ENCODE measurements at places on chromosomes 13 and 19.

GRCh38 chr13:36344886-36345437, 1.2 kb downstream of the SPART start:
- no peak for DNase-seq

DNA sequence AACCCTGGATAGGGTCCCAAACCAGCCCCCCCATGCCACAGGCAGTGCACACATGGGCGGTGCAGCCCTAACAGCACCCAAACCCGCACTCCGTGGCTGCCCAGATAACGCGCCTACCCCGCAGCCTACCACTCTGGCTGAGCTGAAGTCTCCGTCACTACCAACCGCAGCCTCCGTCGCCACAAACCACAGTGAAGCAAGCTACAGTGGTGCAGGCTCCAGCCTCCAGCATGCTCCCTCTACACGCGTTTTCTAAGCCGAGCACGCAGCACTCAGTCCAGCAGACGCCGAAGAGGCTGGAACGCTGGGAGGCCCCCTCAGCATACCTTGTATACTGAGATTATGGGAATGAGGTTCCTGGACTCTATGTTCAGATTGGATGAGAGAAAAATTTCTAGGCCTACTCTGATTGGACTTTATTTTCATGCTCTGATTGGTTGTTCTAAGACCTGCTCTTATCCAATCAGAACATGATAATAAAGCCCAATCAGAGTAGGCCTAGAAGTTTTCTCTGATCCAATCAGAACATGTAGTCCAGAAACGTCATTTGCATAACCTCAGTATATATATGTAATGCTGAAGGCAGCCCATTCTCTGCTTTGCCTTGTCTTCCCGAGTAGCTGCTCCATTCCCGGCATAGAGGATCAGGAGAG, 56.7 kb upstream of the C1QTNF9B start:
- no peak for DNase-seq

DNA sequence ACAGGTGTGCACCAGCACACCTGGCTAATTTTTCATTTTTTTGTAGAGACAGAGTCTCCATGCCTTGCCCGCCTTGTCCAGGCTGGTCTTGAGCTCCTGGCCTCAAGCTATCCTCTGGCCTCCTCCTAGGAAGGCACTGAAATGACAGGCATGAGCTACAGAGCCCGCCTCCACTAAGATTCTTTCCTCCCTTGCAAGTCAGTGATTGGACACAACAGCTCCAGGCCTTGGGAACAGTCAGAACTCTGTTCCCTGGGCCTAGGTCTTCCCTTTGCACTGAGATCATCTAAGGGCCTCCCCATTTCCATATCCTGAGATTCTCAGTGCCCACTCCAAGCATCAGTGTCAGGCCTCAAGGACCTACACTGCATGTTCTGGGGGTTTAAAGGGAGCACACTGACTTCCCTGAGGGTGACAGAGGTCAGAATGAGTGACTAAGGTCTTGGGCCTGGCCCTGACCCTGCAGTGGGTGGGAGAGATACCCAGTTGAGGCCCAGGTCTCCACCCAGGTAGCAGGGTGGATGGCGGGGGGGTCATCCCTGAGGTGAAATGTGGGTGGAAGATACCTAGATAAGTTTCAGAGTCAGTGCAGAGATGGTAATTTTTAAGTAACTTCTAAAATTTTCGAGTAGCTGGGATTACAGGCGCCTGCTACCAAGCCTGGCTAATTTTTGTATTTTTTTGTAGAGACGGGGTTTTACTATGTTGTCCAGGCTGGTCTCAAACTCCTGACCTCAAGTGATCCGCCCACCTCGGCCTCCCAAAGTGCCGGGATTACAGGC, 17.3 kb upstream of the ERCC1 start:
- DNase-seq, result no peak

GRCh38 chr19:35117116-35117515, 1.5 kb downstream of the FXYD3 start:
- DNase-seq, result no peak

DNA sequence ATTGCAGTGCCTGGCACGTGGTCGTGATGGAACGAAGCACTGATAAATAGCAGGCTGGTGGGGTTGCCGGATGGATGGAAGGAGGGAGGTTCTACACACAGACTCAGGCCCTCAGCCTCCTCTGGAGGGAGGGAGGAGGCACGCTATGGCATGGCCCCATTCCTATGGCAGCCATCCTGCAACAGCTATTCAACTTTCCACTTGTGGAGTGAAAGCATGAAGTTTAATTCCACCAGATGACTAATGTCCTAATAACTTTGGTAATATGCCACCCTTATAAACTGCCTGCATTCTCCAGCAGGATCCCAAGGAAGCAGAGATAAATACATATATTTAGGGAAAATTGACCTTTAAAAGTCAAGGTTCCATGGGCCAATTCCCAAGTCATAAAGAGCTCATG, 92.4 kb downstream of the KL start:
- no peak for DNase-seq

GRCh38 chr13:46100191-46100815, 4.5 kb downstream of the CPB2 start:
- no peak for DNase-seq

GRCh38 chr19:16326401-16327168, 2.0 kb downstream of the KLF2 start:
- DNase-seq, result no peak

DNA sequence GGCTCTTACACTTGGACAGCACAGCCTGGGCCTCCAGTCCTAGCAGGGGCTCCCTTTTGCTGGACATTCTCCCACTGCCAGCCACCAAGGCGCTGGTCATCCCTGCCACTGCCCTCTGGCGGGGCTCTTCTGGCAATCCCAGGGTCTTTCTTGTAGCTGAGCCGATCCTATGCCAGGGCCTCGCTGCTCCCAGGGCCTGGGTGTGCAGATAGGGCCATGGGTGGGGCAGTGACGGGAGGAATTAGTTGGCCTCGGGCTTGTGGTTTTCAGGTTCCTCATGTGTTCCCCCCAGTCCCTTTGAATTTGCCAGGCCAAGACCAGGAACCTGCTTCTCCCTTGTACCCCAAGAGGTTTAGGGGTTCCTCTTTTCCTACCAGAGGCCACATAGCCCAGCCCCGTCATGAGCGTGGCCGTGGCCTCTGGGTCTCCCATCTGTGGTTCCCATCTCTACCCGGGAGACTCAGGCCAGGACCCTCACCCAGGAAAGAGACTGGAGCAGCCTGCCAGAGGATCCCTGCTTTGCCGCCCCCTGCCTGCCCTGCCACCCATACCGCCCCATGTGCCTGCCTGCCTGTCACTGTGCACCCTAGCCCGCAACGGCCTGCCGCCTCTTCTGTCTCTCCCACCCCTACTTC, 26.2 kb downstream of the TMED1 start:
- DNase-seq, result no peak

- no peak for DNase-seq
Measured at GRCh38 chr13:38494445-38494844, 144.8 kb downstream of the UFM1 start.

DNA sequence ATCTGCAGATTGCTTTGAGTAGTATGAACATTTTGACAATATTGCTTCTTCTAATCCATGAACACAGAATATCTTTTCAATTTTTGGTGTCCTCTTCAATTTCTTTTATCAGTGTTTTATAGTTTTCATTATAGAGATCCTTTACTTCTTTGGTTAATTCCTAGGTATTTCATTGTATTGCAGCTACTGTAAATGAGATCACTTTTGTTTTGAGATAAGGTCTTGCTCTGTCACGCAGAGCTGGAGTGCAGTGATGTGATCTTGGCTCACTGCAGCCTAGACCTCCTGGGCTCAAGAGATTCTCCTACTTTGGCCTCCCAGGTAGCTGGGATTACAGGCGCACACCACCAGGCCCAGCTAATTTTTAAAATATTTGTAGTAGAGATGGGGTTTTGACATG, 9.8 kb downstream of the CYP2A7 start:
- no peak for DNase-seq

GRCh38 chr19:16349551-16350152, 25.0 kb downstream of the KLF2 start:
- DNase-seq, result no peak

DNA sequence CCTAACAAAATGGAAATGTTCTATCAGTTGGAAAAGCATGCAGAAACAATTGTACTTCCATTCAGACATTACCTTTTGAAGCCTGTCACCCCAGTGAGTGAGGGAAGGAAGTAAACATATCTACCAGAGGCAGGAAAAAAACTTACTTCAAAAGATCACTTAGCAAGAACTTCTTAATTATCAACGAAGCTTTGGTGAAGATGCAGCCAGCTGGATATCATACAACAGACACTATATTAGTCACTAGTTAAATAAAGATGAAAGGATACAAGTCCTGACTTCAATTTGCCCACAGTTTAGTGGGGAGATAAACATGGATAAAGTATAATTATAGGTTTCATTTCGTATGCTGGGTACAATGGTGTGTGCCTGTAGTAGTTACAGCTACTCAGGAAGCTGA, 148.8 kb downstream of the TNFRSF19 start:
- DNase-seq, result no peak

DNA sequence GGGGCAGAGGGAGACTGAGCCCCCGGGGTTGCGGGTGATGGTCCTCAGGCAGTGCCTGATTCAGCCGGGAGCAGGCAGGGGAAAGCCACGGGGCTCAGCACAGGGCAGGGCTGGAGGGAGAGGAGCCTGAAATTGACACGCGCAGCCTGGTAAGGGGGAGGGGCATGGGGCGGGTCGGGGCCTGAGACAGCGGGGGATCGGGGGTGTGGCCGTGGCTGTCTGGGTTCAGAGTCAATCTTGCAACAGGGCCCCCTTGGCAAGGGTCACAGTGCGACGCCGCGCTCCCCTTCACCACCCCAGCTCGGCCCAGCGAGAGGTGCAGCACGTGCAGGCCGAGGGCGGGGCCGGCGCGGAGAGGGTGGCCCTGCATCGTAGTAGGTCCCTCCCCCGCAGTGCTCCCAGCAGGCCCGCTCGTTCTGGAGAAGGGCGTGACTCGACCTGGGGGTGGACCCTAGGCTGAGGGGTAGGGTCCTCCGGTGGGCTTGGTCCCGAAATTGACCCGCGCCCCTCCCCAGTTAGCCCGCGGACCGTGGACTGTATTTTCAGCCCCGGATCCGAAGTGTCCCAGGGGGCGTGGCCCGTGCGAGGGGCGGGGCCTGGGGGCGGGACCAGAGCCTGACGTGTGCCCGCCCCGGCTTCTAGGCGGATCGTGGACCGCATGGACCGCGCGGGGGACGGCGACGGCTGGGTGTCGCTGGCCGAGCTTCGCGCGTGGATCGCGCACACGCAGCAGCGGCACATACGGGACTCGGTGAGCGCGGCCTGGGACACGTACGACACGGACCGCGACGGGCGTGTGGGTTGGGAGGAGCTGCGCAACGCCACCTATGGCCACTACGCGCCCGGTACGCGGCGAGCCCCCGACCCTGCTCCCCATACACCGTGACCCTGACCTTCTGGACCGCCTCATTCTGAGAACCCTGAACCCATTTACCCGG, 6.0 kb downstream of the RCN3 start:
- DNase-seq, result peak; percentile 79

DNA sequence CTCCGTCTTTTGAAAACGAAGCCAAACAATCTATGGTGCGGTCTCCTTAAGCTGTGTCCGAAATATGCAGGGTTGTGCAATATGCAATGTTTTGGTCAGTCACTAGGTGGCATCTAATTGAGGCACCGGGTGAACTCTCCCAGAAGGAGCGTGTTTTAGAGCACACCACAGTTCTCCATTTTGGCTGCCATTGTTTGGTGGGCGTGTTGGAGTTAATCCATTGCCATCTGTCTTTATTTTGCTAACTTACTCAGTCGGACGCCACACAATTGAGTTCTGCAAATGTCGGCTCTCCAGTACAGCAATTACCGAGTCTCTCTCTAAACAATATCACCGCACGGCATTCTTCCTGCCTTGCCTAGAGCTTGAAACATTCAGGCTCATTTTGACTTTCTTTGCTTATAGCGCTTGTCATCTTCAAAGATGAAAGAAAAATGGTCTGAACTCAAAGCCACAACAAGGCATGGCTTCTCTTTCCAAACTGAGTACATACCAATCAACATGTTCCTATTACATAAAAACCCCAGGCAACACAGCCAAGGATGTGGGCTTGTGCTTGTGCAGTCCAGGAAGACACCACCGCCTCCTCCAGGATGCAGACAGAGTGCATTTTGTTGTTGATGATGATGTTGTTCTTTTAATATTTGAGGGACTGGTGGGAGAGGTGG, 182.0 kb upstream of the SERP2 start:
- no peak for DNase-seq

GRCh38 chr13:110872034-110872767, 42.7 kb downstream of the ANKRD10 start:
- DNase-seq, result no peak

GRCh38 chr13:26759249-26759906, 1.2 kb downstream of the GPR12 start:
- DNase-seq, result no peak

DNA sequence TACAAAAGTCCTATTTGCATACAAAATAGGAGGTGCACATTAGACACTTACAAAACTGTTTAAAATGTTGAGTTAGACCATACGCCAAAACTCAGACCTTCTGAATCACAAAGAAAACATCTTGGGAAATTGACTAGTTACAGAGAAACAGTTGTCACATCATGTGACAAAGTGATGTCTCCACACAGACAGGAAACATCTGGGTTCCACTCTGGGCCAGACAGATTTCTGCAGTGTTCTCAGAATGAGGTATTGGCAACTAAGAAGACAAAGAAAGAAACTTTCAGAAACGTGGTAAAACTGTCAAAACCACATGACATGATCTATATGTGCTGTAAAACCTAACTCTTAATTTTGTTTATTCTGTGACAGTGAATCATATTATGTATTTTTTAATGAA, 6.7 kb downstream of the ZNF793 start:
- no peak for DNase-seq

DNA sequence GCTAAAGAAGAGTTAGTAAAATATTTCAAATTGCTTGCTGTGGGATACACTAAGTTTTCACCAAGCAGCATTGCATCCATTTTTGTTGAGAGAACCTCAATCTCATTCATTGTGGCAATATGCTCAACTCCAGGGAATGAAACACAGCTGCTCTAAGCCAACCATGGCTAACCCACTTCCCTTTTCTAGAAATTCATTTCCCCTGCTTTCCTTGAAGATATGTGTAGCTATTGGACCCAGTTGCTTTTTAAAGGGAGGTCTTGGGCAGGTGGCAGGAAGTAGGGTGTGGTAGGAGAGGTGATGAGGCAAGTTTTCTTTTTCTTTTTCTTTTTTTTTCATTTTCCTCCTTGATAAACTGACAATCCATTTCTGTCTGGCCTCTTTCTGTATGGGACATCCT, 452.2 kb downstream of the FGF14 start:
- no peak for DNase-seq

GRCh38 chr19:4571305-4571917, 11.9 kb upstream of the SEMA6B start:
- DNase-seq, result no peak

- DNase-seq, result no peak
Measured at GRCh38 chr19:20244356-20244755, 77.3 kb downstream of the ZNF486 start.

GRCh38 chr13:38542601-38543000, 144.3 kb upstream of the FREM2 start:
- DNase-seq, result no peak
